Endodermal cell (in vitro differentiated cells): ENCODE measurements at places on chromosomes 13 and 19.

- no peak overlapping the region for H3K4me3 ChIP-seq
- no peak overlapping the region for H3K27ac ChIP-seq
- peaks cover 7% of the 10 kb centered on the region for H3K36me3 ChIP-seq
- H3K27me3 ChIP-seq: no peaks in the 10 kb centered on the region
Measured at GRCh38 chr19:4974880-4975469, 6.1 kb downstream of the KDM4B start.

GRCh38 chr13:25210842-25211569, 38.9 kb upstream of the AMER2 start:
- no peak overlapping the region for H3K27ac ChIP-seq
- H3K4me3 ChIP-seq: no peak overlapping the region
- no peaks in the 10 kb centered on the region for H3K4me1 ChIP-seq
- no peak for DNase-seq
- H3K36me3 ChIP-seq: no peaks in the 10 kb centered on the region

DNA sequence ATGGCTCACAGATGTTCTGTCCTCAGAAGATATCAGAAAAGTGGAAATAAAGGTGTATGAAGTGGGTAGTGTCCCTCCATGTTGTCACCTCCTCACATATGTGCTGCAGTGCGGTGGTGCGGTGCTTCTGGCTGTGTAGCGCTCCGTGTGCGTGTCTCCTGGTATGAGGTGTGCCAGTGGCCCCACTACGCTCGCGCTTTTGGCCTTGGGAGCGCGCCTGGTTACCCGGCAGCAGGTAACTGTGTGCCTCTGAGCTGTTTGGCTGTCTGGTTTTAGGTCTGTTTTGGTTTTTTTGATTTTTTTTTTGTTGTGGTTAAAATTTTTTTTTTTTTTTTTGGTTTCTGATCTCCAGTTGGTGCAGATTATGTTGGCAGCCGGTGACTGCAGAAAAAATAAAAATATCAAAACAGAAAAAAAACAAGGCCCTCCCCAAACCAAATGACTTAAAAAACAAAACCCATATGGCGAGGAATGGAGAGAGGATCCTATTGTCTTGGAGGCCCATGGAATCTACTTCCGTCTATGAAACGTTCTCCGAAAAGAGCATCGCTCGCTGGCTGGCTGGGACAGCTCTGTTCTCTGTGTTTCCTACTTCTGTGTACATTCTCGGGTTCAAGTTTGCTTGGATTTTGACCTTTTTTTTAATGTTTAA, 7.9 kb downstream of the HNRNPL start:
- DNase-seq: no peak
- H3K36me3 ChIP-seq: peaks cover 98% of the 10 kb centered on the region
- no peak overlapping the region for H3K4me3 ChIP-seq
- no peaks in the 10 kb centered on the region for H3K27me3 ChIP-seq
- no peak overlapping the region for H3K27ac ChIP-seq

DNA sequence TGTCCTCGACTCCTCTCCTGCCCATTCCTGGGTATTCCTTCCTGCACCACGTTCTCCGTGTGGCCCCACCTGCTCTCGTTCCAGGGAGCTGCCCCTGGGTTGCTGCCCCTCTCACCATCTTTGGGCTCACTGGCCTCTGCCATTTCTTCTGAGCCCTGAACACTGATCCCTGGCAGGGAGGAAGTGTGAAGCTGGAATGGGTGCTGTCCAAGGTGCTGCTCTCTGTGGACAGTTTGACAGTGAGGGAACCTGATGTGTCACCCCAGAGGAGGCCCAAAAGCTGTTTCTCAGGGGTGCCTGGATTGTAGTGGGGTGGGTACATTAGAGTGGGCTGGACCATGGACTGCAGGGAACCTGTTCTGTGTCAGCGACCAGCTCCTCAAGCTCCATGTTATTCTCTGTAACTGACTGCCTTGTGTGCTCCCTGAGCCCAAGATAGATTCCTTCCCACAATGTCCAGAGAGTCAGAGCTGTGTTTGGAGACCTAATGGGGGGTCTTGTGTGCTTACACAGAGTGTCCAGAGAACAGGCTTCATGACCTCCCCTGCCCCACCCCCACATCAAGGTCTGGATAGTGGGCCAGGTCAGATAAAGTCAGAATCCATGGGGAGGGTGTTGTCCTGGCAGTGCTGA, 7.2 kb upstream of the CEACAM8 start:
- DNase-seq: peak; percentile 87
- no peak overlapping the region for H3K4me3 ChIP-seq

DNA sequence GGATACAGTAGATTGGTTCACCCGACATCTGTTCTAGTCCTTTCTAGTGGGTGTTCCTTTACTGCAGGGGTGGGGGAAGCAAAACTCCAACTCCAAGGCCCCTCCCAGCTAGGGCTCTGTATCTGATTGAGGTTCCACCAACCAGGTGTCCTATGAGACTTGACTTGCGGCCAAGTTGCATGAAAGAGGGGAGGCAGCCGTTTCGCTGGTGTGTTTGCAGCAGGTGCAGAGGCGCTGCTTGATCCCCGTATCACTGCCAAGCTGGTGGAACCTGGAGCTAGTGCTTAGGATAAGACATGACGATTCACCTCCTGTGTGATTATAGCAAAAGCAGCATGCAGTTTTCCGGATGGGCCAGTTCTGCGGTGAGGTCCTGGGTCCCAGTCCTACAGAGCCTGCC, 338.2 kb downstream of the UQCRFS1 start:
- H3K36me3 ChIP-seq: no peaks in the 10 kb centered on the region
- H3K4me3 ChIP-seq: no peak overlapping the region
- peaks cover 88% of the 10 kb centered on the region for H3K27me3 ChIP-seq
- H3K4me1 ChIP-seq: peaks cover 4% of the 10 kb centered on the region
- DNase-seq: no peak

DNA sequence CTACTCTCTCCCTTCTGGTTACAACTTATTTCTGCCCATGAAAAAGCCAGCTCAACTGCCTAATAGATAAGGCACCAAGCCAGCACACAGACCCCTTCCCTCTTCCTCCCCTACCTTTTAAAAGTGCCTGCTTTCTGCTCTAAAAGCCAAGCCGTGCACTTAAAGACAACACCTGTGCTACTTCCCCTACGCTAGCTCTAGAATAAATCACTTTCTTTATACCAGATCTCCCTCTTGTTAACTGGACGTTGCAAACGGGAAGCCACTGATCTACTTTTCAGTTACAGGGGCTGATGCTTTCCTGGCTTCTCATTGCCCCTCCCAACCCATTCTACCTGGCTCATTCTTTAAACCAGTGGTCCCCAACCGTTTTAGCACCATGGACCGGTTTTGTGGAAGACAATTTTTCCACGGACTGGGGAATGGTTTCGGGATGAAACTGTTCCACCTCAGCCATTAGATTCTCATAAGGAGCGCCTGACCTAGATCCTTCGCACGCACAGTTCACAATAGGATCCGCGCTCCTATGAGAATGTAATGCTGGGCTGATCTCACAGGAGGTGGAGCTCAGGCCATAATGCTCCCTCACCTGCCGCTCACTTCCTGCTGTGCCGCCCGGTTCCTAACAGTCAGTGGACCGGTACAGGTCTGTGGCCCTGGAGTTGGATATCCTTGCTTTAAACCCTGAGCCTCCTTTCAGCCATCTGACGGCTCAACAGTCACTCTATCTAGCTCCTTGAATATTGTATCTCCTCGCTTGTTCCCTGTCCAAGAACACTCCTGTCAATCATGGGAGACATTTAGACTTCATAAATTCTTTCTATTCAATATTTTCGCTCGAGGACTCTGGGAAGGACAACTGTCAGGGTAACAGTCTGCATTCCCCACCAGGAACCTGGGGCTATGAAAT, 841 bp upstream of the ZNF223 start:
- peaks cover 24% of the 10 kb centered on the region for H3K27me3 ChIP-seq
- H3K27ac ChIP-seq: no peak overlapping the region
- peaks cover 6% of the 10 kb centered on the region for H3K36me3 ChIP-seq
- DNase-seq: no peak
- H3K4me3 ChIP-seq: peak overlapping the region; percentile 95

DNA sequence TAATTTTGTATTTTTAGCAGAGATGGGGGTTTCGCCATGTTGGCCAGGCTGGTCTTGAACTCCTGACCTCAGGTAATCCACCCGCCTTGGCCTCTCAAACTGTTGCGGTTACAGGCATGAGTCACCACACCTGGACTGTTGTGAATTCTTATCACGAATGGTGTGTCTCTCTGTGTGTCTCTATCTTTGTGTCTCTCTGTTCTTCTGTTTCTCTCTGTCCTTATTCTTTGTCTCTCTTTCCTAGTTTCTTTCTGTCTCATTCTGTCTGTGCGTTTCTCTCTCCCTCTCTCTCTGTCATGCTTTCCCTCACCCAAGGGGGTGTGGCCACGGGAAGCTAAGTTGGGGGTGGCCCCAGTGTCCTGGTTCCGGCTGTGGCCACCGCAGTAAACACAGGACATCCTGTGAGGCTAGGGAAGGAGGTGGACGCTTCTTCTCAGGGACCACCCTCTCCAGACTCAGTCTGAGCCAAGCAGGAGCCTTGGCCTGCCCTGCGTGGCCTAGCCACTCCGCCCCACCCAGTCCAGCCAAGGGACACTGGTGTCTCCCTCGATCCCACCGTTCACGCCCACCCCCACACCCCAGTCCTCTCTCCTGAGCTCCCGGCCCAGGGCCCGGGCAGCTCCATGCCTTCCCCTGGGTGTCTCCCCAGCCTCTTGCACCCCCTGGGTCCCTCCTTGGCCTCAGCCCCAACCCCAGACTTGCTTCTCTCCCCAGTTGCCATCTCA, 3.9 kb upstream of the PRX start:
- no peaks in the 10 kb centered on the region for H3K4me1 ChIP-seq
- DNase-seq: peak; percentile 53
- H3K27me3 ChIP-seq: no peaks in the 10 kb centered on the region
- H3K36me3 ChIP-seq: peaks cover 1% of the 10 kb centered on the region
- no peak overlapping the region for H3K27ac ChIP-seq

GRCh38 chr19:9667898-9668297, 7.0 kb downstream of the ZNF562 start:
- no peak for DNase-seq
- no peaks in the 10 kb centered on the region for H3K4me1 ChIP-seq
- H3K27ac ChIP-seq: no peak overlapping the region
- peaks cover 39% of the 10 kb centered on the region for H3K36me3 ChIP-seq
- no peaks in the 10 kb centered on the region for H3K27me3 ChIP-seq
- H3K4me3 ChIP-seq: peak overlapping the region; percentile 32

DNA sequence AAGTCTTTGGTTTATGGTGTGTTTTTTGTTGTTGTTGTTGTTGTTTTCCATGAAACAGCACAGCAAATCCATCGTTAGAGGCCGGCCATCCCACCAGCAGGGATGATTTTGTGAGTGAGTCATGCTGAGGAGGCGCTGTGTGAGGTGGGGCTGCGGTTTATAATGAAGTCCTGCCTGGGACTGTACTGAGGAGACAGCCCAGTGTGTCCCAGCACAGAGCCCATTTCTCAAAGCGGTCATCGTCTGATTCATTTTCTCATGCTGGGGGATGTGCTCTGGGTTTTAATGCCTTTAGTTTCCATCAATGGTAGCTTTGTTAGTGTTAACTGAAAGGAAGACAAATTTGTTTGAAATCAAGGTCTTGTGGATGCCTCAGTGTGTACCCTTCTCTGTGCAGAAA, 129.3 kb upstream of the SERP2 start:
- no peaks in the 10 kb centered on the region for H3K36me3 ChIP-seq
- H3K4me3 ChIP-seq: no peak overlapping the region
- peaks cover 32% of the 10 kb centered on the region for H3K27me3 ChIP-seq
- no peak overlapping the region for H3K27ac ChIP-seq

- H3K4me3 ChIP-seq: no peak overlapping the region
- no peak for DNase-seq
- no peak overlapping the region for H3K27ac ChIP-seq
- H3K4me1 ChIP-seq: no peaks in the 10 kb centered on the region
- no peaks in the 10 kb centered on the region for H3K27me3 ChIP-seq
- H3K36me3 ChIP-seq: no peaks in the 10 kb centered on the region
Measured at GRCh38 chr13:110815471-110816204, 99.2 kb downstream of the ANKRD10 start.

DNA sequence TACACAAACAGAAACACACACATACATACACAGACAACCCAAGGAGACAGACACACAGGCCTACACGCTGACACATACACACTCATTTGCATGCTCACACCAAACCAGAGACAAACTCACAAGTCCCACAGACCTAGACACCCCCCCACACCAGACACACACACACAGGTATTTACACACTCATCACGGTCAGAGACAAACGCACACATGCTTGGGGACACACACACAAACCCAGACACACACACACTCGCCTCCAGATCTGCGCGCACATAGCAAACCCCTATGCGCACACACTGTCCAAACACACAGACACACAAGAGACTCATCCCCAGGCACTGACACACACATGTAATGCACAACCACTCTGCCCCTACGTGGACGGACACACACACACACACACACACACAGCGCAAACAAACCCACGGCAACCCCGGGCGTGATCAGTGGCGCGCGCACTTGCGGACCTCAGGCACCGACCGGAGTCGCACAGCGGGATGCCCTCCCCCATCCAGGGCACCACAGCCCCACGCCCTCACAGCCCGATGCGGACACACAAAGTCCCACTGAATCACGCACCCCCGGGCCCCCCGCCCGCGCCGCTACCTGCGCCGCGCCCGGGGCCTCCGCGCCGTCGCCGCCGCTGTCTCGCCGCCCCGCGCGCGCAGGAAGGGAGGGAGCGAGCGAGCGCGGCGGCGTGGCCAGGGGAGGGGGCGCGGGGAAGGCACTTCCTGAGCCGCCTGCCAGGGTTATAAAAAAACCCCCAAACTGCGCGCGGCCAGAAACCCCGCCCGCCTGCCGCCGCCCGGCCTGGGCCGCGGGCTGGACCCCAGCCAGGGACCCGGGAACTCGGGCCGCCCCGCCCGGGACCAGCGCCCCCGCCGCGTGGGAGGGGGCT, at the start of gene ADAMTS10:
TSS of gene ADAMTS10 (minus strand) at position 675 of the 895 bp plus-strand sequence. CDS start 5,005 bp downstream, outside the sequence.
- no peaks in the 10 kb centered on the region for H3K27me3 ChIP-seq
- H3K4me1 ChIP-seq: no peaks in the 10 kb centered on the region
- H3K36me3 ChIP-seq: no peaks in the 10 kb centered on the region
- peak; percentile 78 for DNase-seq
- H3K27ac ChIP-seq: peak within 1 kb of the TSS; percentile 74
- H3K4me3 ChIP-seq: peak within 1 kb of the TSS; percentile 88

- H3K4me1 ChIP-seq: peaks cover 20% of the 10 kb centered on the region
- H3K27me3 ChIP-seq: no peaks in the 10 kb centered on the region
- H3K27ac ChIP-seq: no peak overlapping the region
- H3K4me3 ChIP-seq: no peak overlapping the region
Measured at GRCh38 chr19:38726761-38727301, 17.4 kb downstream of the CAPN12 start.
